Frontal cortex (tissue), 4 donors: ENCODE measurements at places on chromosomes 6 and 20. TPM values are rescaled to one million over a fixed set of nuclear protein-coding genes. Genes with fewer than 3 reads are reported as not detected.

Gene WFDC10B
- not detected for total RNA-seq

Gene NRSN1
- total RNA-seq = 22.0 TPM

Gene ZSCAN23
- total RNA-seq = 11.0 TPM

Gene PHF10
- total RNA-seq = 22.4 TPM

Gene OR2J3
- not detected for total RNA-seq

Gene ESF1
- 17.1 TPM for total RNA-seq

Gene SNRNP48
- 15.9 TPM for total RNA-seq

Gene MYMX
- not detected for total RNA-seq

Gene ANGPT4
- total RNA-seq = not detected

Gene MARCKS
- total RNA-seq = 498 TPM

Gene FABP7
- total RNA-seq = 1,193 TPM

Gene IP6K3
- not detected for total RNA-seq

Gene OXT
- total RNA-seq = not detected

Gene PTP4A1
- 75.4 TPM for total RNA-seq

Gene CDSN
- total RNA-seq = not detected

Gene FRK
- 0.41 TPM for total RNA-seq

Gene PGC
- total RNA-seq = under 0.01 TPM

Gene RBPJL
- not detected for total RNA-seq

Gene CST1
- total RNA-seq = not detected

Gene TRIM31
- not detected for total RNA-seq

Gene THBD
- total RNA-seq = 1.2 TPM

Gene PDE10A
- total RNA-seq = 126 TPM

Gene LTB
- total RNA-seq = not detected

Gene EYA2
- 2.4 TPM for total RNA-seq

Gene WFDC5
- total RNA-seq = not detected

Gene SLC17A1
- not detected for total RNA-seq

Gene MEP1A
- total RNA-seq = not detected

Gene ZNF318
- total RNA-seq = 9.8 TPM

Gene SLC26A8
- total RNA-seq = 5.7 TPM

Gene SLC22A1
- total RNA-seq = not detected

Gene PRR18
- total RNA-seq = under 0.01 TPM

Gene TDRD6
- 0.41 TPM for total RNA-seq

Gene THEMIS
- total RNA-seq = 0.41 TPM

Gene TMEM30A
- 167 TPM for total RNA-seq

Gene WFDC2
- total RNA-seq = 3.3 TPM

Gene LPIN3
- 0.41 TPM for total RNA-seq

Gene GHRH
- total RNA-seq = not detected

Gene MATN4
- total RNA-seq = under 0.01 TPM

Gene KIF25
- total RNA-seq = 0.41 TPM

Gene RALGAPA2
- 45.7 TPM for total RNA-seq

Gene RNF182
- total RNA-seq = 35.1 TPM

Gene SEL1L2
- total RNA-seq = 0.41 TPM

Gene HLA-DOA
- total RNA-seq = 0.82 TPM

Gene UNC5CL
- total RNA-seq = under 0.01 TPM

Gene CENPB
- total RNA-seq = 58.3 TPM

Gene TRIM15
- not detected for total RNA-seq

Gene GGTLC1
- not detected for total RNA-seq

Gene HDGFL1
- under 0.01 TPM for total RNA-seq

Gene HCRTR2
- total RNA-seq = 30.6 TPM

Gene LY6G6F
- total RNA-seq = not detected

Gene COL20A1
- total RNA-seq = 4.1 TPM

Gene BPIFB2
- total RNA-seq = not detected

Gene PRPH2
- 6.1 TPM for total RNA-seq

Gene ATP6V1G2
- total RNA-seq = 54.6 TPM

Gene APOM
- total RNA-seq = 0.41 TPM

Gene CST5
- total RNA-seq = not detected

Gene RIN2
- 9.0 TPM for total RNA-seq

Gene PTGIS
- 7.7 TPM for total RNA-seq

Gene HELZ2
- 3.7 TPM for total RNA-seq
